ENCODE measurements at places on chromosomes 13 and 19.

GRCh38 chr19:7480222-7480969, 8.4 kb downstream of the PEX11G start:
- no peak for DNase-seq

DNA sequence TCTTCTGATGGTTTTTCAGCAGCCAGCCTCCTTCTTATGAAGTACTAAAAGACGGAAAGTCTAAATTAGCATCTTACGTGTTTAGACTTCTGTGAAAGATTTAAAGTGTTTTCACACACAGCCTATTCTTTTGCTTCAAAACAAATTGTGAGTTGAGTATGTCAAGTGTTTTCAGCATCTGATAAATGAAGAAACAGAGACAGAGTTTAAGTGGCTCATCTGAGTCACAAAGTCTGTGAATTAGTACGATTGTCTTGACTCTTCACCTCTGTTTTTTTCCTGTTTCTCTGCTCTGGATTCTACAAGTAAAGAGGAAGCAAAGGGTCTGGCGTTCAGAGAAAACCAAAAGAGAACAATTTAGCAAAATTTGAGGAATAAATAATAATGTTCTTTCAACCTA, 116.4 kb downstream of the FRY start:
- DNase-seq, result no peak

- DNase-seq, result no peak
Measured at GRCh38 chr19:8416796-8417195, 3.7 kb downstream of the MARCHF2 start.

GRCh38 chr19:34118879-34119748, 53.2 kb upstream of the LSM14A start:
- DNase-seq, result no peak

DNA sequence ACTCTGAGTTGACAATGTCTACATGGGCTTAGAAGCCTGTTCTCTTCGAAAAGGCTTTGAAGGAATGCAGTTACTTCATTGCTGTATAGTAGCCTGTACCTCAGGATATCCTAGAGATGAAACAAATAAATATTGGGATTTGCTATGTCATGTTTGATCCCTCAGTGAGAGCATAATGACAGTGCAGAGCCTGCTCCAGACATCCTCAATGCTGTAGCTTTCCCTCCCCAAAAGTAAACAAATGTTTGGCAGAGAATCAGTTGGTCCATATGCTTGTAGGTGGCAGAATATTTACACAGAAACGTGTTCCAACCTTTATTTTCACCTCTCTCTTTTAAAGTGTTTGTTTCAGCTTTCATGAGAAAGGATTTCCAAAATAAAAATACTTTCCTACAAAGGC, 515.3 kb upstream of the SGCG start:
- no peak for DNase-seq

- DNase-seq, result no peak
Measured at GRCh38 chr19:52351512-52351911, 15.5 kb downstream of the ZNF610 start.

DNA sequence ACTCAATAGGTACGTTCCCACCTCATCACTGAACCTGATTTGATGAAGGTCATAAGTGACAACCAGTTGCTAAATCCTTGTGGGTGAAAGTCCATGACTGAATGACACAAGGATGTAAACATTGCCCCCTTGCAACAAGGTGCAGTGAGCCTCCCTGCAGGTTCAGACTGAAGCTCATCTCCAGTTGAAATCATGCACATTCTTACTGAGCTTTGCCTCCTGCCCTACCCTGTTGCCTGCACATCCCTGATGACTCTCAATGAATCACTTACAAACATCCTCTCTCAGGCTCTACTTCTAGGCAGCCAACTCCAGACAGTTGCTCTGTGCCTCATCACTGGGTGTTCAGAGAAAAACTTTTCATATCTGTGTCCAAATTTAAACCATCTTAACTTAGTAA, 42.5 kb upstream of the ARGLU1 start:
- no peak for DNase-seq

GRCh38 chr13:93552596-93552995, 326.0 kb downstream of the GPC6 start:
- DNase-seq, result no peak

- DNase-seq, result peak; percentile 5
Measured at GRCh38 chr13:76886005-76886291, 257 bp downstream of the KCTD12 start.

GRCh38 chr19:44925114-44925891, 10.9 kb downstream of the APOC1 start:
- DNase-seq, result no peak

DNA sequence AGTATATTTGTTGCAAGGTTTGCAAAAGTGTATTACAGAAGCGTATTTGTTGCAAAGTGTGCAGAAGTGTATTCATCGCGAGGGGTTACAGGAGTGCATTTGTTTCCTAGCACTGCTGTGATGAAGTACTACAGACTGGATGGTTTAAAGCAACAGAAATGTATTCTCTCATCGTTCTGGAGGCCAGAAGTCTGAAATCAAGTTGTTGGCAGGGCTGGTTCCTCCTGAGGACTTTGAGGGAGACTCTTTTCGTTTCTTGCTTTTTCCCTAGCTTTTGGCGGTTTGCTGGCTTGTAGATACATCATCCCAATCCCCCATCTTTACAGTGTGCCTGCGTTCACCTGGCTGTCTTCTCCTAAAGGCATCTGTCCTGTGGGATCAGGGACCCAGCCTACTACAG, 127.9 kb upstream of the USP29 start:
- DNase-seq, result no peak

GRCh38 chr19:15436012-15436825, 13.5 kb downstream of the WIZ start:
- no peak for DNase-seq

DNA sequence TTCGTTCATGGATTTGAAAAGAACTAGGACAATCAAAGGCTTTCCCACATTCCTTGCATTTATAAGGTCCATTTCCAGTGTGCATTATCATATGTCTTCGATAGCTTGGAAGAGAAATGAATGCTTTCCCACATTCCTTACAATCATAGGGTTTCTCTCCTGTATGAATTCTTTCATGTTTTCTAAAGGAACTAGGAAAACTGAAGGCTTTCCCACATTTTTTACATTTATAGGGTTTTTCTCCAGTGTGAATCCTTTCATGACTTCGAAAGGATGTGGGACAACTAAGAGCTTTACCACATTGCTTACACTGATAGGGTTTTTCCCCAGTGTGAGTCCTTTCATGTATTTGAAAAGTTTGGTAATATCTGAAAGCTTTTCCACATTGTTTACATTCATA, 19.8 kb downstream of the ZNF709 start:
- DNase-seq, result no peak

- DNase-seq, result no peak
Measured at GRCh38 chr13:67228031-67228430, 2.1 kb downstream of the PCDH9 start.

DNA sequence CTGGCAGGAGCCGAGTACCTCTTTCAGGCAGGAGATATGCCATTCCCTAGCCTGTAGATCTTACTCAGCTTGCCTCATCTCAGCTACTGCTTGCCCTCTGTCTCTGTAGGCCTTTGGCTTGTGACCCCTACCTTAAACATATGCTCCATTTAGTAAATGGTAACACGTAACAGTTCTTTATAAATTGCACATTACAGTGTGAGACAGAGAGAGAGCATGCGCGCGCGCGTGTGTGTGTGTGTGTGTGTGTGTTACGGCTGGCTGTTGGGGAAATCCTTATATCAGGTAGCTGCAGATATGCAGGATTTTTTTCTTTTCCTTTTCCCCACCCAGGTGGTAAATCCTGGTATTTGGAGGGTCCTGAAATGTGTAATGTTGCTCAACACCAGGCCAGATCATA, 4.2 kb downstream of the SPINT2 start:
- DNase-seq, result no peak

- DNase-seq, result no peak
Measured at GRCh38 chr19:38537071-38537936, 80.4 kb downstream of the MAP4K1 start.

DNA sequence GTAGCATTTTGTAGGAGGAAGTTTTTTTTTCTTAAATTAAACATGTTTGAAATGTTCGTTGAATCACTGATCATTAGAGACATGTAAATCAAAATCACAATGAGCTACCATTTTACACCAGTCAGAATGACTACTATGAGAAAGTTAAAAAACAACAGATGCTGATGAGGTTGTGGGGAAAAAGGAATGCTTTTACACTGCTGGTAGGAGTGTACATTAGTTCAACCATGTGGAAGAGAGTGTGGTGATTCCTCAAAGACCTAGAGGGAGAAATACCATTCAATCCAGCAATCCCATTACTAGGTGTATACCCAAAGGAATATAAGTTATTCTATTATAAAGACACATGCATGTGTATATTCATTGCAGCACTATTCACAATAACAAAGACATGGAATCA, 122.0 kb upstream of the ARGLU1 start:
- DNase-seq, result no peak

GRCh38 chr19:6056801-6057650, 53.3 kb downstream of the RFX2 start:
- no peak for DNase-seq

- DNase-seq, result no peak
Measured at GRCh38 chr19:56116606-56117005, 4.5 kb downstream of the ZNF787 start.

DNA sequence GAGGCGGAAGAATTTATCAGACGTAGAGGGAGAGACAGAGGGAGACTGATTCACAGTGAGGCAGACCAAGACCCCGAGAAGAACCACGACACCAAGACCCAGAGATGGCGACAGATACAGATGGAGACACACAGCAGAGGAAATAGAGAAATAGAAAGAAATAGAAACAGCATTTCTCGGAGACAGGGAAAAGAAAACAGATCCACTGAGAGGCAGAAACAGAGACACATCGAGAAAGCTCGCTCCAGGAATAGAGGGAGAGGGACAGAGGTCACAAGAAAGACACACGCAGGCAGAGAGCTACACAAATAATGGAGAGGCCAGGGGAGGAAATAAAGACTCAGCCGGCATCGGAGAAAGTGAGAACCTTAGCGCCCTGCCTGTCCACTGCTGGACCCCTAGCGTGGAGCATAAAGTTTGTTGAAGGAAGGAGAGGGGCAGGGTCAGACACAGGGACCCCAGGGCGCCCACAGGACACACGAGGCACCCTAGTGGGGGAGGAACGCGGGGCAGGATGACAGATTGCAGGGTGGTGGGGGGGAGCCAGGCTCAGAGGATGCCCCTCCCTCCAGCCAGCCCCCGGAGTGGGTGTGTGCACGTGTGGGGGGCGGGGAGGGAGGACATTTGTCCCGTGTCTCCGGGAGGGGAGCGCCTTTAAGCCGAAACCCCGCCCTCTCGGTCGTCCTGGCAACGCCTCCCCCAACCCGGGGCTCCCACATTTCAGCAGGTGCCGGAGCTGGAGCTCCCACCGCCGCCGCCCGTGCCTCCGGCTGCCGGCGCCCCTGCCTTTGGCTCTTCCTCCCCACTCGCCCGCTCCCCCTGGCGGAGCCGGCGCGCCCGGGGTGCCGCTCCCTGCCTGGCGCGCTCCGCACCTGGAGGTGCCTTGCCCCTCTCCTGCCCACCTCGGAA, at the start of gene PRKCG:
PRKCG (plus strand) TSS at position 716 of the 909 bp plus-strand sequence. CDS start 298 bp downstream, outside the sequence.
- DNase-seq, result peak; percentile 56

GRCh38 chr19:6126335-6126974, 9.0 kb upstream of the ACSBG2 start:
- no peak for DNase-seq

DNA sequence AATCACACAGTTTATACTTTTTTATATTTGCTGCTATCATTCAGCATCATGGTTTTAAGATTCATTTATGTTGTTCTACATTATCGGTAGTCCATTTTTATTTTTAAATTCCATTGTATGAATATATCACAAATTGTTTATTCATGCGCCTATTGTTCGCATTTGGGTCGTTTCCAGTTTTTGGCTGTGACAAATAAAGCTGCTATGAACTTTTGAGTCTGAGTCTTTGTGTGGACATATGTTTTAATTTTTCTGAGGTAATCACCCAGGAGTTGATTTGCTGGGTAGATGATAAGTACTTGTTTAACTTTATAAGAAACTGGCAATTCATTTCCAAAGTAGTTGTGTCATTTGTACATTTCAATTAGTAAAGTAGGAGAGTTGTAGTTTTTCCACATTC, 74.2 kb upstream of the CSNK1A1L start:
- DNase-seq, result no peak
